ENCODE measurements at places on chromosomes 6 and 20.

DNA sequence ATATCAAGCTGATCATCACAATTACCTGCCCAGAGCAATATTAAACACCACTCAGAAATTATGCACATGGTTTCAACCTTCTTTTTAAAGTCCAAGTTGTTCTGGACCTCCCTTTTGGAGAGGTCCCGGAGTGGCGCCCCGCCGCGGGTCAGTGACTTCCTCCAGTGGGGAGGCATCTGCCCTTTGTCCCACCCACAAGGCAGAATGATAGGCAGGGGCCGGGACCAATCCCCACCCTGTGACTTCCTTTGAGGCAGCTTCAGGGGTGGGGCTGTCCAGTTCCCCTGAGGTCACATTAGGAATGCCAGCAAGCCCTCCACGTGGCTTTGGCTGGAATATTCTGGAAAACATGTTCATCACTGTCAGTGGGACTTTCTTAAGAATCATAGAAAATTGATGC is 207.0 kb downstream of the ANKRD60 start:
- DNase-seq: no peak

DNA sequence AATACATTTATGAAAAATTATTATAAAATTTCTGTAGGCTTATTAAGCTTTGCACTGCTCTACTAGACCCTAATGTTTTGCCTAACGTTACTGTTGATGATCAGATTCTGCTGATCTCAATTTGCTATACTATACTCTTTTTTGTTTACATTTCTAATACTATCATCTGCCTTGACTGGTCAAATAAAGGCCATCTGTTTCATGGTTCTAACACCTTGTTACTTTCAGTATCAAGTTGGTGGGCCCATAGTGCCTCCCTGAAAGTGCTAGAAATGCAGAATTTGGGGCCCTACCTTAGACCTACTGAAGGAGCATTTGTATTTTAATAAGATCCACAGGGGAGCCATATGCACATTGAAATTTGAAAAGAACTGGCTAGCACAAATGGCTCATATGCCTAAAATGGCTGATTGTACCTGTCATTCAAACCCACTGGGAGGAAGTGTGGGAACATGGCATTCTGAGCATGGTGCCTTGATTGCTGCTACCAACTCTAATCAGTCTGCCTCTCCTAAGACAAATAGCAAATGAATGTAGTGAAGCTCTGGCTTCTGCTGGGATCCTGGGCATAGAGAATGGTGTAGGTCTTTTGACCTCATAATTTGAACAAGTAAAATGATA is 199.1 kb upstream of the BTBD3 start:
- DNase-seq: no peak

DNA sequence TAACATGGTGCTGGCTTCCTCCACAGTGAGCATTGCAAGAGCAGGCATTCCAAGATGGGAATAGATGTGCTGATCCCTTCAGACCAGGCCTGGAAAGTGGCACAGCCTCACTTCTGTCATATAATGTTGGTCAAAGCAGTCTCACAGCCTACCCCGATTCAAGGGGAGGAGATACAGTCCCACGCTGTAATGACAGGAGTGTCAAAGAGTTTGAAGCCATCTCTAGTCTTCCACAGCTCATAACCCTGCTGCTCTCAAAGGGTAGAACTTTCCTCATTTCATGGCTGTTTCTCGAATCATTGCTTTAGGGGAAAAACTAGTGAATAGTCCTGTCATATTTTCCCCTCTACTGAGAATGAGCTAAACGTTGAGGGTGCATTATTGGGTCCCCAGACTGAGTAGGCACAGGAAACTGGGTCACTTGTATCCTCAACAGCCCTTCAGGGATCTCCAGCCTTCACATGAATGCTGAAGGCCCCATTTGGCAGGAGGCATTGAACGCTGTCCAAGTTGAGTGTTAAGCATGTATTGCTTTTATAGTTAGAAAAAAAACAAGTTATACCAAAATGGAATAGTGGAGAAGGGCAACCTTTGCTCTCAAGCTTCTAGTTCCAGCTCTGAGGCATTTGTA is 27.3 kb downstream of the DTD1 start:
- no peak for DNase-seq

DNA sequence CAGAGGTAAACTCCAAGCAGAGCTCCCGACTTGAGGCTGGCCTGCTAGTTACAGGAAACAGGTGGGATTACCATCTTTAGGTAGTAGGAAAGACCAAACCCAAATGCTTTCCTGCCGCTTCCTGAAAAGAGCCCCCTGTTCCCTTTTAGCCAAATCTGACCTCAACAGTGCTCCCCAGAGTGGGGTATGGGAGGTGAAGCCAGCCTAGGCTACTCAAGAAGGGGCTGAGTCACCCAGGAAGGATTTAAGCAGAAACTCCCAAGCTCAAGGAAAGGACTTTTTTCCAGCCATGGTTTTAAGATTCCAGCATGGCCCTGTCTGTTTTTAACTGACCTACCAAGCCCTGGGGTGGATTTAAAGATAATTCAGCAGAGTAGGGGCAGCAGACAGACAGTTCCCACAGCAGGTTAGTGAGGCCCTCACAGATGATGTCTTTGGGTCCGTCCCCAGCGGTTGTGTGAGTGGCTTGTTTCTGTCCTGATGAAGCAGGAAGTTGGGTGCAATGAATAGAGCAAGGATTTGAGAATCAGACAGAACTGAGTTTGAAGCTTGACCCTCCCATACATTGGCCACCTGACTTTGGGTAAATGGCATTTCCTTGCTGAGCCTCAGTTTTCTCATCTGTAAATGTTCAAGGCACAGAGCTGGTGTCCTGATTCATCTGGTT is 76.9 kb upstream of the MAFB start:
- DNase-seq: no peak

DNA sequence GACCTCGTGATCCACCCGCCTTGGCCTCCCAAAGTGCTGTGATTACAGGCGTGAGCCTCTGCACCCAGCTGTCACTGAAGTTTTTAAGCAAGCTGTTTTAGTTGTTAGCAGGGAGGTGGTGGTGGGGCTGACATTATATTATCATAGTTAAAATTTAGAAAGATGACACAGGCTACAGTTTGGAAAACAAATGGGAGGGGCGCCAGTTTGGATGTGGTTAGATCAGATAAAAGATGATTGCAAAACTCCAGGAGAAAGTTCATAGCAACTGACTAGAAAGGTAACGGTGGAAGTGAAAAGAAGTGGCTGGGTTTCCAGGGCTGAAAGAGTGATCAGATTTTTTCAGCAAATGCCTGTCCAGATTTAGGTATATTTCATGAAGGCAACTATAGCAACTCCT is 311.9 kb upstream of the CITED2 start:
- peak; percentile 46 for DNase-seq

DNA sequence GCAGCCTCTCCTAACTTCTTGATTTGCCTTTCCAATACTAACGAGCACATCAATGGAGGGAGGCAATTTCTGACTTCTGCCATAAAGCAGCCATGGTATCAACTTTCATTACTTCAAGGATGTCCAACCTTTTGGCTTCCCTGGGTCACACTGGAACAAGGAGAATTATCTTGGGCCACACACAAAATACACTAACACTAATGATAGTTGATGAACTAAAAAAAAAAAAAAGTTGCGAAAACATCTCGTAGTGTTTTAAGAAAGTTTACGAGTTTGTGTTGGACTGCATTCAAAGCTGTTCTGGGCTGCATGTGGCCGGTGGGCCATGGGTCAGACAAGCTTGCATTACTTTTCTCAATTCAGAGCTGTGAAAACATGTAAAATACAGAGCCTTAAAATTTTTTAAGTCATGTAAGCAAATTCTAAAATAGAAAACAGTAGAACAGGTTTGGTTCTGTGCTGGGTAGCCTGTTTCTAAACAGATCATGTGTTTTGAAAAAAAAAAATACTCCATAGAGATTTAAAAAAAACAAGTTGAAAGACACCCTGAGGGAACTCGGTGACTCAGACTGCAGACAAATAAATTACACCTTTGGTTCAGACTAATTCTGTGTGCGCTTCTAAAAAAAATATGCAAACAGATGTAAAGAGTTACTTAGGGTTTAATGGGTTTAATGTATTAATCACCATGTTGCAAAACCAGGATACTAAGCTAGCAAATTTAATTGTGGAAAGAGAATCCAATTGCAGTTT is 43.6 kb upstream of the SLC22A23 start:
- DNase-seq: no peak

- no peak for DNase-seq
These were observed 18.9 kb downstream of the NEDD9 start for GRCh38 chr6:11213422-11214021.

DNA sequence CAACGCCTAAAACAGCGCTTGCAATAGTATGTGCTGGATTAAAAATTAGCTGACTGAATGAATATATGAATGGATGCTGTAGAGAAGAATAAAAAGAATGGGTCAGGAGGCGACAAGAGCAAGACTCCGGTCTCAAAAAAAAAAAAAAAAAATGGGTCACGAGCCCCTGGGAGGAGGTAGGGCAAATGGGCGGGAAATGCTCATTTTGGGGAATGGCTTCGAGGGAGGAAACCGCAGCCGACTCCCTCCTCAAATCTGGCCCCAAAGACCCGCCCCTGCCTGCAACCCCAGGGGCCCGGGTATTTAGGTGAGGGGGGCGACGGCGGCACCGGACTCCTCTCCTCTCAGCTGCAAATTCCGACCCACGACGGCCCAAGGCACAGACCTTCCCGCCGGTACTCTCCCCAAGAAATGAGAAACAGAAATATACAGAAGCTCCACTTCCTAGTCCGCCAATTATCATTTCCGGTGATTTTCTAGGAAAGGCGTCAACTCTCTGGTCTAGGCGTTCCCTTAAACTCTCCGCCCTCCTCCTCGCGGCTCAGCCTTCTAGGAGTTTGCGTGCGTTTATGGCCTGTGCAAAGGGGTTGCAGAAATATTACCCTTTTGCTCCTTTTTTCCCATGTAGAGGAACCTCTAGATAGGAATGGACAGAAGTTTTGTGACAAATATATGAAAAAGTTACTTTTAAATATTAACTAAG is at the start of gene ZNF311:
ZNF311 (minus strand) TSS at position 133 of the 703 bp plus-strand sequence. CDS start 1,361 bp downstream, outside the sequence.
- peak; percentile 96 for DNase-seq

GRCh38 chr6:109450801-109451200 is 4.8 kb downstream of the MICAL1 start:
- DNase-seq: no peak

DNA sequence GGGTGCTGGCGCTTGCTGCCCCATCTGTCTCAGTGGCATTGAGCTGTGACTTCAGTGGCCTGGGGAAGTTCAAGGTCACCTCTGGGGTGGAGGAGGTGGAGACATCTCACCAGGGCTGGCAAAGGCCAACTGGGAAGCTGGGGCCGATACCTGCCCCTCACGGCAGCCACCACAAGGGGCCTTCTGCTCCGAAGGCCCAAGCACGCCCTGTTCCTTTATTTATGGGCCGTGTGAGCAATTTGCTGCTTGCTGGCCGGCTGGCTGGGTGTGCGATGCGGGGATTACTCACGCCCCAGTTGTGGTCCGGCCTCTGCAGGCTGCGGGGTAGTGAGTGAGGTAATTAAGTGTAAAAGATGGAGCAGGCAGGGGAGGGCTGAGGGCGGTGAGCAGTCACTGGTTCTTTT is 13.2 kb upstream of the SCRT2 start:
- no peak for DNase-seq

- no peak for DNase-seq
These were observed 69.2 kb downstream of the TRAM2 start for GRCh38 chr6:52507557-52508260.

DNA sequence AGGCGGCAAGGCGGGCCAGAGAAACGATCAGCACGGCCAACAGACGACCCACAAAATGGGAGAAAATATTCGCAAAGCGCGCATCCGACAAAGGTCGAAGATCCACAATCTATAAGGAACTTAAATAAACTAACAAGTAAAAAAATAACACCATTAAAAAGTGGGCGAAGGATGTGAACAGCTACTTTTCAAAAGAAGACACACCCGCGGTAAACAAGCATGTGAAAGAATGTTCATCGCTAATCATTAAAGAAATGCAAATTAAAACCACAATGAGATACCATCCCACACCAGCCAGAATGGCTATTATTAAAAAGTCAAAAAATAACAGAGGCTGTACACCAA is 117.8 kb upstream of the SIRPA start:
- no peak for DNase-seq

DNA sequence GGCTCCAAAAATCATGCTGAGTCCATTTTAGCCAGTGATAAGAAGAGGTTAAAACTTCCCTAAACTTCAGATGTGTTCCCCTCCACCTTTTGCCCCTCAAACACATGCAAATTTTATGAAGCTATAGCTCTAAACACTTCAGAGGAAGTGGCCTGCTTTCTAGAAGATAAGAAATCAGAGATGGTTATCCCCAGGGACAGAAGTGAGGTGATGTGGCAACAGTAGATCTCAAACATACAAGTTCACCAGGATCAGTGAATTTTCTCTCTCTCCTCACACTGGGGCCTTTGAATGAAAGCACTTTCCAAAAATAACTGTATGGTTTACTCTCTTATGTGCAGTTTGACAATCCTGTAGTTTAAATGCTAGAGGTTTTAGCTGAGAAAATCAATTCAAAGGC is 332.0 kb downstream of the BTBD9 start:
- peak; percentile 66 for DNase-seq

GRCh38 chr20:6074145-6074561 is 20.3 kb upstream of the LRRN4 start:
- peak; percentile 83 for DNase-seq

- no peak for DNase-seq
These were observed 99.1 kb upstream of the IRAK1BP1 start for GRCh38 chr6:78768271-78768670.

DNA sequence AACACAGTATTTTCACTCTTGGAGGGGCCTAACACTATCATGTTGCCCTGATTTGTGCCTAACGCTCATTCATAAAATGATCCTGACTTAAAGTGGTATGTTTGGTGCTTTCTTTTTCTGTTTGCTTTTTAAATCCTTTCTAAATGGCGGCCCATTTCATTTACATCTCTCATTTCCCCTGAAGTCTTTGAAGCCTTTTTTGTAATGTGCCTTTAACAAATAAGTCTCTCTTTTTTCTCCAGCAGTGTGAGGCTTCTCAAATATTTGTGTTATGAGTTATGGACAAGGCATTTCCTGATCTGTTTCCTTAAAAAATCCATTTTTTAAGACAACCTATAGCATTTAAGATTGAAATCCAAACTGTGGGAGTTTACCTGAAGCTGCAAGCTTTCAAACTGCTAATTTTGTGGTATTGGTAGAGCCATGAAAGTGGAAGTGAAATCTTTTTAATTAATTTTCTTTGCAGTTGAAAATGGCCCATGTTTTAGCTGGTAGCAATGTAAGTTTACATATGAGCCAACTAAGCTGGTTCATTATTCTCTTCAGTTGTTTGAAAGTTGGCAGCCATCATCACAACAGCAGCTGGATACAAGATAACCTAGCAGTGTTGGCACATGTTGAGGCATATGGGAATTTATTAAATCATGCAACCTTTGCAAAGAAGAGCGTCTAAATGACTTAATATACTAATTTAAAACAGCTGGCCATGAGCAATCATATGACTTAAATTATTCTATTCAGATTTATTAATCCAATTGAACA is 469.7 kb downstream of the CDKAL1 start:
- no peak for DNase-seq

GRCh38 chr6:155641603-155642002 is 186.0 kb upstream of the NOX3 start:
- DNase-seq: no peak

GRCh38 chr20:22312744-22313346 is 271.5 kb downstream of the FOXA2 start:
- DNase-seq: peak; percentile 23
